ENCODE measurements at places on chromosomes 12 and 14. TPM values are rescaled to one million over a fixed set of nuclear protein-coding genes. Genes with fewer than 3 reads are reported as not detected.

DNA sequence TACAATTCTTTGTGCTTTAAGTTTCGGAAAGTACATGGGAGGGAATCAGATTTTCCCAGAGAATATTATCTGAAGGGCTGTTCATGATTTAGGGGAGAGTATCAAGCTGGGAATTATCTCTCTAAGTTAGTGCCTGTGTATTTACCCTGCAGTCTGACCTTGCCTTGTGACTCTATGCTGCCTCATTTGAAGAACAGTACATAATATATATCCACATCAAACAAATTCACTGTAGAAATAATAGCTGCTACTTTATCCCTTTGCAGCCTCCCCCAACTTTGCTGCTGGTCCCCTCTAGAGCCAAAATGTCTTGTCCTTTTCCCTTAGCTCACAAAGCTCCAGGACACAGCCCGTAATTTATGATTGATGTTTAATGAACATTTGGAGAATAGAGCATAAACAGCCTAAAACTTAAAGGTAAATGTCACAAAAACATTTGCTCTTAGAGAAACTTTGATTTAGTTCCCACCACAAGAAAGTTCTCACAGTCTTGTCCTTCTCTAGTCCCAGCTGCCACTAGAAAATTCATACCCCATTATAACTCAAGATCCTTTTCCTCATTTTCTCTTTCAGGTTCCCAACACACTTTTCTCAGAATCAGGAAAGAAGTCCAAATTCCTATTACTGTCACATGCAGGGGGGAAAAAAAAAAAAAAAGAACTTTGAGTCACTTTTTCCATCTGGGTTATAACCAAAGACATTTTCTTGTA, 1009.6 kb downstream of the FLRT2 start:
- H3K27ac ChIP-seq: no peak overlapping the region
- no peaks in the 10 kb centered on the region for H3K4me1 ChIP-seq
- H3K27me3 ChIP-seq: no peaks in the 10 kb centered on the region
- no peak overlapping the region for H3K4me3 ChIP-seq
- no peak for DNase-seq

DNA sequence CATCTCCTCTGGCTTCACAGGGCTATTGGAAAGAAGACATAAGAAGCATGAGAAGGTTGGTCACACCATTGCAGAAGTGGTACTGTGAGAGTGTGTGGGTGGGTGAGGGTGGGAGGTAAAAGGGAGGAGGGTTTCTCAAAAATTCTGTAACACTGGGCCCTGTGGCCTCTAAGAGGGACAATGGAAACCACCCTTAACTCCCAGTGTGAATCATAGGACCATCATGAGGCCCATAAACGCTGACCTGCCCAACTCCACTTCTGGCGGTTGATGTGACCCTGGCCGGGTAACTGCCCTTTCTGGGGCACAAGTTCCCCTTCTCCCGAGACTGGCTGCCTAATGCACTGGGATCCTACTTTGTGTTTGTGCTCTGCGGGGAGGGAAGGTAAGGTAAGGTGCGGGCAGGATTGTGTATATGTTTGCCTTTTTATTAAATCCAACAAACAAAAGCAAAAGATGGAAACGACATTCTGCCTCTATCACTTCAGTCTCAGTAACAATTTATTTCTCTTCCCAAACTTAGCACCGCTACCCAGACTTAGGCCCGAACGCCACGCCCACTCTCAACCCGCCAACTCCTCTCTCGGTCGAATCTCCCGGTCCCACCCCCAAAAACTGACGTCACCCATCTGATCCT, 551 bp downstream of the METTL1 start:
- H3K4me1 ChIP-seq: peaks cover 32% of the 10 kb centered on the region
- peaks cover 29% of the 10 kb centered on the region for H3K36me3 ChIP-seq
- H3K27ac ChIP-seq: peak overlapping the region; percentile 91
- peaks cover 5% of the 10 kb centered on the region for H3K27me3 ChIP-seq
- peak; percentile 90 for DNase-seq
- peak overlapping the region; percentile 93 for H3K4me3 ChIP-seq

Gene PLEKHH1
- total RNA-seq: 4.6 TPM

DNA sequence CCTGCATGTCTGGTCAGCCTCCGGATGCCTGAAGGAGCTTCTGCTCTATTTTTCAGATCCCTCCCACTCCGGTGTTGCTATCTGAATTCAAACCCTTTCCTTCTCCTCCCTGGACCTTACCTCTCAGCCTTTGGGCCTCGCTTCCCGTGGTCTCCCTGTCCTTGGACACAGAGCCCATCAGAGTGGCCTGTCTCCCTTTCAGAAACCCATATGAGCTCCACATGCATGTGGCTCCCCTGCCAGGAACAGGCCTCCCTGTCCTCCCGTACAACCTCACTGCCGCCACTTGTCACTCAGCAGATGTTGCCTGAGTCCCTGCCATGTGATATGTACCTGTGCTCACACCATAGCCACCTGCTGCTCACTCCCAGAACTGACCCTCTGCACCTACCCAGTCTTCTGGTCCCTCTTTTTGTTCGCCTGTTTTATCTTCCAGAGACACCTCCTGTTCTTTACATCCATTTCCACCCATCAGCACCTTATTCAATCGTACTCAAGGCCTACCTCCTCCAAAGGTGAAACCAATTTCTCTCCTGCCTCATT, 182.5 kb downstream of the ZFP36L1 start:
- peaks cover 40% of the 10 kb centered on the region for H3K4me1 ChIP-seq
- H3K27me3 ChIP-seq: no peaks in the 10 kb centered on the region
- no peaks in the 10 kb centered on the region for H3K36me3 ChIP-seq
- no peak for DNase-seq
- no peak overlapping the region for H3K27ac ChIP-seq
- H3K4me3 ChIP-seq: no peak overlapping the region

GRCh38 chr12:12266873-12267741, at the start of gene LRP6:
TSS of gene LRP6 (minus strand) at chr12:12267044. CDS start at chr12:12266735, 309 bp downstream.
- peak within 1 kb of the TSS; percentile 99 for H3K27ac ChIP-seq
- peak; percentile 92 for DNase-seq
- no peaks in the 10 kb centered on the region for H3K36me3 ChIP-seq
- peaks cover 5% of the 10 kb centered on the region for H3K27me3 ChIP-seq
- peaks cover 13% of the 10 kb centered on the region for H3K4me1 ChIP-seq

GRCh38 chr12:43836475-43836989, 651 bp downstream of the TMEM117 start:
- no peaks in the 10 kb centered on the region for H3K36me3 ChIP-seq
- peak overlapping the region; percentile 94 for H3K27ac ChIP-seq
- H3K4me3 ChIP-seq: peak overlapping the region; percentile 70
- H3K27me3 ChIP-seq: no peaks in the 10 kb centered on the region
- no peak for DNase-seq
- peaks cover 22% of the 10 kb centered on the region for H3K4me1 ChIP-seq

GRCh38 chr12:62267480-62267879, 7.3 kb downstream of the USP15 start:
- H3K36me3 ChIP-seq: no peaks in the 10 kb centered on the region
- no peak overlapping the region for H3K27ac ChIP-seq
- no peak for DNase-seq
- H3K4me1 ChIP-seq: peaks cover 96% of the 10 kb centered on the region

GRCh38 chr14:94472842-94473241, 3.2 kb downstream of the SERPINA9 start:
- no peaks in the 10 kb centered on the region for H3K36me3 ChIP-seq
- no peak overlapping the region for H3K4me3 ChIP-seq
- H3K4me1 ChIP-seq: no peaks in the 10 kb centered on the region

- H3K36me3 ChIP-seq: no peaks in the 10 kb centered on the region
- H3K27me3 ChIP-seq: no peaks in the 10 kb centered on the region
- H3K27ac ChIP-seq: no peak overlapping the region
- DNase-seq: no peak
- H3K4me1 ChIP-seq: peaks cover 68% of the 10 kb centered on the region
- no peak overlapping the region for H3K4me3 ChIP-seq
These were observed 8.1 kb upstream of the RABGGTA start for GRCh38 chr14:24279301-24280186.

Gene SPX
- 0.59 TPM for total RNA-seq

DNA sequence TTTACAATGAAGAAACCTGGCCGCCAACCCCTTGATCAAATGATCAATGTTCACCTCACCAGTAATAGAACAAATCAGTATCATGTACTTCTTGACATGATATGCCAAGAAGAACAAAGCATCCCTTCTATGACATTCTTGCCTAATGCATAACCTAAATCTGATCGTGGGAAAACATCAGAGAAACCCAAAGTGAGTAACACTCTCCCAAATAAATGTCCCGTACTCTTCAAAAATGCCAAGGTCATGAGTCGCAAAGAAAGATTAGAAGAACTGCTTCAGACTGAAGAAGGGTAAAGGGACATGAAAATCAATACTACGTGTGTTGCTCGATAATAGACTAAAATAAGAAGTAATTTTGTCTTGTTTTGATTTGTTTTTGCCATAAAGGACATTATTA, 11.4 kb upstream of the SLC25A3 start:
- H3K27ac ChIP-seq: no peak overlapping the region
- no peak for DNase-seq
- no peak overlapping the region for H3K4me3 ChIP-seq

DNA sequence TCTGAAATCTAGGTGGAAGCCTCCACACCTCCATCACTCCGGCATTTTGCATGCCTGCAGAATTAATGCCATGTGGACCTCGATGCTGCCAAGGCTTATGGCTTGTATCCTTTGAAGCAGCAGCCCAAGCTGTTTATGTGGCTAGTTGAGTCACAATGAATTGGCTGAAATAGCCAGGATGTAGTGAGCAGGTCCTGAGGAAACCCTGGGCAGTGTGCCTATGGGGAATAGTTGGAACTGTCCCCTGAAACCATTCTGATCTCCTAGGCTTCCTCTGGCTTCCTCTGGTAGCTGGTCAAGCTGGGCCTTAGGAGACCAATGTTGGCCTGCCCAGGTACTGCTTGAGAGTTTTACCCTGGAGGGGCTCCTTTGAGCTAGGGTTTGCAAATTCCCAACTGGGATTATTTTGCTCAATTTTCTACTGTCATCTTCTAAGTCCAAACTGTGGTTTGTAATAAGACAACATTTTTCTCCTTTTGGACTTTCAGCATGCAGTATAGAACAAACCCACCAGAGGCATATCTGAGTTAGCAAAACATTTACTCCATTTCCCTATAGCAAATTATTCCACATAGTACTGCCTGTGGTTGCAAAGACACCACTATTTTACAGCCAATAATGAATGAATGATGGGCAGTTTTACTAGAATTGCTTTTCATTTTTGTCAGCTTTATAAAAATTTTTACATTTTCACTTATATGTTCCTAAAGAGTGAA, 85.1 kb upstream of the AMIGO2 start:
- no peaks in the 10 kb centered on the region for H3K36me3 ChIP-seq
- H3K4me1 ChIP-seq: no peaks in the 10 kb centered on the region
- DNase-seq: no peak
- no peak overlapping the region for H3K4me3 ChIP-seq

Gene KERA
- not detected for total RNA-seq

Gene ADAMTS20
- not detected for total RNA-seq

All from lower lobe of right lung (tissue), 2 donors.